ENCODE measurements at places on chromosomes 13 and 19.

GRCh38 chr13:99380921-99381645 lies 73.9 kb upstream of the GPR183 start:
- ATAC-seq = no peak

DNA sequence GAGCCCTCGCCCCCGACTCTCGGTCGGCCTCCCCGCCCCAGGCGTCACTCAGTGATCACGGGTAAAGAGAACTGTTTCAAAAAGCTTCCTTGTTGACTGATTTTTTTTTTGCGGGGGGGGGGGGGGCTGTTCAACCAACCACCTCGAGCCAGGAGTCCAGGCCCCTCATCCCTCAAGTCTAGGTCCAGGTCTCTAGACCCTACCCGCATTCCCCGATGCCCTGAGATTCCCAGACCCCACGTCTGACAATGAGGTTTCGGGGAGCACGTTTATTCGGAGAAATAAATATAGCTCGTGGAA lies 4.3 kb downstream of the HRC start:
- no peak for ATAC-seq

- no peak for ATAC-seq
These were observed 1089.7 kb downstream of the EFNB2 start for GRCh38 chr13:105445796-105446195.

DNA sequence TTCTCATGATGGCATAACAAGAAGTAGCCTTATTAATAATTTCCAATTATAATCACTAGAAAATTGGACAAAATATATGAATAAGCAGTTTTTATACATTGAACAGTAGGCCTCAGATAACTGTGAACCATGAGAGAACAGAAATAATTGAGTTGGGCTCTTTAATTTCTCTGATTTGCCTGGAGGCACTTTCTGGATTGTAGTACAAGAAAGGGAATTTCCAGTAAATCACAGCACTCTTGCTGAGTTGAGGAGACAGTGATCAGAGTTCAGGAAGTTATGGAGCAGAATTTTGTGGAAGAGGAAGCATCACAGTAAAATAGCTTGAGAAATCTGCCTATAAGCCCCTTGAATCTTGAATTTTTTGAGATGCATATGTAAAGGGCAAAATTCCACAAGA lies 216.2 kb downstream of the MAB21L1 start:
- no peak for ATAC-seq

GRCh38 chr19:55339889-55340783 lies 460 bp downstream of the KMT5C start:
- ATAC-seq = no peak

GRCh38 chr19:57560049-57560491 lies 407 bp upstream of the ZNF550 start:
- ATAC-seq = no peak

GRCh38 chr13:29914581-29914980 lies 64.2 kb upstream of the UBL3 start:
- no peak for ATAC-seq

GRCh38 chr19:48681127-48681470 lies 8.3 kb upstream of the NTN5 start:
- ATAC-seq = no peak

DNA sequence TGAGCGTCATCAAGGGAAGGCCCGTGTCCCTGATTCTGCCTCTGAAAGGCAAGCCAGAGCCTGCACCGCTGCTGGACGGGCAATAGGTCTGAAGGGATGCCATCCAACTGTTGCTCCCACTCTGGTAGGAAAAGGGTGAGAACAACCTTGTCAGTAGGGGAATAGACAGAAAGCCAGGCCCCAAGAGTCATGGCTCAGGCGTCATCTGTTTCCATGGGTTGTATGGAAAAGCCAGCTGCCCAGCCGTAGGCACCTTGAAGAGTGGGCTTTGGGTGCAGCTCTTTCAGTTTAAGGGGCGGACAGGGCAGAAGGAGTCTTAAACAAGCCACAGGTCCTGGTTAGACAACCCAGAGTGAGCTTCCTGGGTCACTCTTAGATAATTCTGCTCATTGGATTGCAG lies 66.5 kb downstream of the RNF6 start:
- no peak for ATAC-seq
